ENCODE measurements at places on chromosomes 12 and 14. TPM values are rescaled to one million over a fixed set of nuclear protein-coding genes. Genes with fewer than 3 reads are reported as not detected.

Gene GALC
- 21.3 TPM for total RNA-seq

Gene FAM90A1
- 0.25 TPM for total RNA-seq

Gene TMTC1
- total RNA-seq = 65.7 TPM

Gene CTDSP2
- total RNA-seq = 133 TPM

Gene CCDC177
- not detected for total RNA-seq

Data from cardiac ventricle fibroblast (primary cell).